ENCODE measurements at places on chromosomes 2 and 18.

DNA sequence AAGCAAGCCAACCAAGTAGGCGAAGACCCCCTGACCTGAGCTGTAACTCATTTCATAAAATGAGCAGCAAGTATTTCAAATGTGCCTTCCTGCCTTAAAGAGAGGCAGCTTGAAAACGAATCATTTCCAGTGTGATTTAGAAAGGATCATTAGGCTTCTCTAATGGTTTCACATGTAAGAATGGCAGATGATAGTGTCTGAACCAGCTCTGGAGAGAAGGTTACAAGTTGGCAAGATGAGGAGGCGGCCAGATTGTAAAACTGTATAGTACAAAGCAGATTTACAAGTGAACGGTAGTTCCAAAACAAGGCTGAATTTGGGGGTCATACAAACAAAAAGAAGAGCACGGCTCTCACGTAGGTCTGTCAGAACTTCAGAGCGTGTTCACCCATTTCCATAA lies 132.4 kb downstream of the ZNF516 start:
- no peak for DNase-seq

- DNase-seq, result no peak
These were observed 412.7 kb downstream of the CNTNAP5 start for GRCh38 chr2:124437811-124438210.

- no peak for DNase-seq
These were observed 35.6 kb downstream of the CEP192 start for GRCh38 chr18:13026583-13027270.

- no peak for DNase-seq
These were observed 582.5 kb downstream of the TSN start for GRCh38 chr2:122338000-122338399.

GRCh38 chr2:231655488-231655887 lies 52.8 kb upstream of the PTMA start:
- no peak for DNase-seq
